ENCODE measurements at places on chromosomes 5 and 9.

DNA sequence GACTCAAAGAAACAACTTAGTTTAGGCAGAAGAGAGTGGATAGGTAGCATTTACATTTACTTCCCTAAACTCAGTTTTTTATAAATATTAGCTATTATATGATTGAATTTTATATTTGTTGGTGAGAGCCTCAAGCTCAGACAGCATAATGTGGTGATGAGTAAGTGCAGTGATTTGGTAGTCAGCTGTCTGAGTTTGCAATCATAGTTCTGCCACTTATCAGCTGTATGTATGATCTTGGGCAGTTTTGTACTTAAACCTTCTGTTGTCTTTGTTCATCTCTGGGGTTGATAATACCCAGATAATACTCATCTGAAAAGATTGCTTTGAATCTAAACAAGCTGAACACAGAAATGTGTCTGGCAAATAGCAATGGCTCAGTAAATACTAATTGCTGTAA lies 108.8 kb downstream of the ANXA1 start:
- DNase-seq, result no peak

- DNase-seq, result no peak
These were observed 88.6 kb upstream of the AGXT2 start for GRCh38 chr5:35136386-35136785.

DNA sequence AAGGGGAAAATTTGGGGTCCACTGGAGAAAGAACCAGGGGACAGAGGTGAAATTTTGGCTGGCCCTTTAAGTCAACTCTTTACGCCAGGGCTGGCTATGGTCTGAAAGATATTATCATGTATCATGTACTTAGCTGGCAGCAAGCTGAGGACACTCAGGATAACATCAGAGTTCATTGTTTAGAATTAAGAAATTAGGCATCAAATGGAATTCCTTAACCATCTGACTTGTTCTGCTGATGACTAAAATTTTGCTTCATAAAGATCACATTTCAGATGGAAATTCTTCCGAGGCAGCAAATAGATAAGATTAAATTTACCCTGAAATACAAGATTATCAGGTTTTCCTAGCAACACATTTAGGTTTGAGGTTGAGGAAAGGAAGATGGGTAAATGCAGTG lies 269.4 kb upstream of the KLF9 start:
- no peak for DNase-seq

GRCh38 chr9:122302237-122303093 lies 37.8 kb downstream of the MRRF start:
- DNase-seq, result no peak

- no peak for DNase-seq
These were observed 591.7 kb downstream of the CSNK1G3 start for GRCh38 chr5:124103671-124104070.

GRCh38 chr5:178212241-178213002 lies 8.1 kb downstream of the HNRNPAB start:
- no peak for DNase-seq

- no peak for DNase-seq
These were observed 53.5 kb upstream of the EQTN start for GRCh38 chr9:27350382-27350976.

DNA sequence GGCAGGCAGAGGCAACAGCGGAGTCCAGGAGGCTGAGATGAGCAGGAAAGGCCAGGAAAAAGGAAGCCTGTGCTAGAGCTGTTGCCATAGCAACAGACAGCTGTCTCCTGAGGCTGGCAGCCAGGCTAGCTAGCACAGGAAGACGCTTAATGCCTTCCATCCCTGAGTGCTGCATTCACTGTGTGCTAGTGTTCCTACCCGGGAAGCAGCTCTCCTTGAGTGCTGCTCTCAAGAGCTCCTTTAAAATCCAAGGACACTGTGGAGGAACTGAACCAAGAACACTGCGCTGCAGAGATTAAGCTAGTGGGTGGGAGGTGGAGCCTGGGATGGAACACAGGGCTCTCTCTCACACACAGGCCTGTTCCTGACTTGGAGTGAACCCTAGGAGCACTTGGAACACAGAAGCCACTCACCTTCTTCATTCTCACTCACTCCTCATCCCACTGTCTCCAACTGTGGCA lies 53.5 kb upstream of the IL7R start:
- no peak for DNase-seq

- DNase-seq, result no peak
These were observed 264.6 kb downstream of the SEC61B start for GRCh38 chr9:99486684-99487083.

DNA sequence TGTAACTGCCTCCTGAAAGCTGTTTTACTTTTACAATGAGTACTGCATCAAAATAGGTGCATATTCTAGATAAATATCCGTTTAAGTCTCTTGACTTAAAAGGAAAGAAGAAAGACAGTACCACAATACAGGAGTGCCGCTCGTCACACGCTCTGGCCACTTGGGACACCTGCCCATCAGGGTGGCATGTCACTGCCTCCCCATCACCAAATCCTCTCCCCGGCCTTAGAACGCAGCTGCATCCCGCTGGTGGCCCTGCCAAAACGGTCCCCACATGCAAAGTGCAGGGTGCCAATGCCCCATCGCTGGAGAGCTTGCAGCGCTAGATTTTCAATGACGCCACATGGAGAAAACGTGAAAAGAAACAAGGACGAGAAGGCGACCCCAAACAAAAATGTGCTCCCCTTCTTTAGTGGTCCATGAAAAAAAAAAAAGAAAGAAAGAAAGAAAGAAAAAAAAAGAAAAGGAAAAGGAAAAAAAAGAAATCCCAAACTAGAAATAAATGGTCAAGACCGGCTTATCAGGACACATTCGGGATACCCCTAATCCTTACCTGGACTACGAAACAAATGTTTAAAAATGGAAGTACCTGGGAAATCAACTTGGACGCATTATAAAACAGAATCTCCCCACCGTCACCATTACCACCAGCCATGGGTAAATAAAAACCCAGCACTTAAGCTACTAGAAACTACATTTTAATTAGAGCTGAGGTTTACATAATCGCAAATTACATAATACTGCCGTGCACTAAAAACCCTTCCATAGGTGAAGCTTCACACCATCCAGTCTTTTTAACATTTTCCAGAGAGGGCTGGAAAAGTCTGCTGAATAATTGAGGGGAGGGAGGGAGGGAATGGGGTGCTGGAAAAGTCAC lies 1.0 kb downstream of the ANKH start:
- DNase-seq, result peak; percentile 58

GRCh38 chr5:86971034-86971571 lies 296.6 kb upstream of the RASA1 start:
- DNase-seq, result no peak
